Posterior cingulate gyrus (tissue), 11 donors: ENCODE measurements at places on chromosomes 4 and X.
A peak's percentile ranks its signal among the peaks of the same experiment; 100 is the strongest.

DNA sequence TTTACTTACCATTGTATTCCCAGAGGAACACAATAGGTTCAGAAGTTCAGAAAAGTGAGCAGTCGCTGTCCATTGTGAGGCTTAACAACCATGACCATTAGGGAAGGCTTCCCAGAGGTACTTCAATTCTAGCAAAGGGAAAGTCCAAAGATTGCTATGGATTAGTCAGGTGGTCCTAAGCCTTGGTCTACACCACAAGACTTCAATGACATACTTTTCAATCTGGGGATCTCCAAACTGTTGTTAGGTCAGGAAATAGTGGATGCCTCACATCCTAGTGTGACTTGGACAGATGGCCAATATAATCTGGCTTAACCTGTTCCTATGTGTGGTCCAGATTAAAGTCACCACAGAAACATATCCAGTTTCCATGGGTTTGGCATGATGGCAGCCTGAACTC lies 118.0 kb downstream of the SPCS3 start:
- DNase-seq: no peak

GRCh38 chr4:41744572-41745291 lies 3.8 kb downstream of the PHOX2B start:
- no peak for DNase-seq

DNA sequence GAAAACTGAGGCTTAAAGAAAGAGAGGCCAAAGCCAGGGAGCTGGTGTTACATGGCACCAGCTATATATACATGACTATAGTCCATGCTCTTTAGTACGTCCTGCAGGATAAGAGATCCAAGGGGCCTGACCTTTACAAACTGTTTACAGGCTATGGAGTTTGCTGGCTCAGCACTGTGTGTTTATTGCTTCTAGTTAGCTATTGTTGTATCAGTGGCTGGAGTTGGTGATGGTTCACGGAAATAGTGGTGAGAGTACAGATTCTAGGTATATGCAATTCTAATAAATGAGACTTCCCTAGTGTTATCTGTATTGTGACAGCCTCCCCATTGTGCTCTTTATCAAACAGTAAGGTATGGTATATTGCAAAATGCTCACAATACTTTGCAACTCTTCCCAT lies 46.5 kb downstream of the REPS2 start:
- no peak for DNase-seq

- DNase-seq: peak; percentile 93
Observed at GRCh38 chrX:318068-318738, 393 bp downstream of the GTPBP6 start.

DNA sequence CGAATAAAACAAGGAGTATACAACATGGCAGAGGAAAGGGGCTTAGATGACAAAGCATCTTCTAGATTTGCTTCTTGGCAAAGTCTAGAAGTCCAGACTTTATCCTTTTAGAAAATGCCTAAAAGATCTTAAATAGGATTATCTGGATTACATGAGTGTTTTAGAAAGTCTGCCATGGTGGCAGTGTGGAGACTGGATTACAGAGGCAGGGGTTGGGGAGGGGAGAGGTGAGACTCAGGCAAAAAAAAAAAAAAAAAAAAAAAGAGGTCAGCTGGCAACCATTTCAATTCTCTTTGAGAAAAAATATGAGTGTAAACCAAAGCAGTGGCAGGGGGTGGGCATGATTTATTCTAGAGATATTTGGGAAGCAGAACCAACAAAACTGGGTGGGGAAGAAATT lies 17.4 kb downstream of the ZNF827 start:
- DNase-seq: no peak

- no peak for DNase-seq
Observed at GRCh38 chr4:113316879-113317278, 267.4 kb downstream of the ANK2 start.
